ENCODE measurements at places on chromosomes 13 and 19.

DNA sequence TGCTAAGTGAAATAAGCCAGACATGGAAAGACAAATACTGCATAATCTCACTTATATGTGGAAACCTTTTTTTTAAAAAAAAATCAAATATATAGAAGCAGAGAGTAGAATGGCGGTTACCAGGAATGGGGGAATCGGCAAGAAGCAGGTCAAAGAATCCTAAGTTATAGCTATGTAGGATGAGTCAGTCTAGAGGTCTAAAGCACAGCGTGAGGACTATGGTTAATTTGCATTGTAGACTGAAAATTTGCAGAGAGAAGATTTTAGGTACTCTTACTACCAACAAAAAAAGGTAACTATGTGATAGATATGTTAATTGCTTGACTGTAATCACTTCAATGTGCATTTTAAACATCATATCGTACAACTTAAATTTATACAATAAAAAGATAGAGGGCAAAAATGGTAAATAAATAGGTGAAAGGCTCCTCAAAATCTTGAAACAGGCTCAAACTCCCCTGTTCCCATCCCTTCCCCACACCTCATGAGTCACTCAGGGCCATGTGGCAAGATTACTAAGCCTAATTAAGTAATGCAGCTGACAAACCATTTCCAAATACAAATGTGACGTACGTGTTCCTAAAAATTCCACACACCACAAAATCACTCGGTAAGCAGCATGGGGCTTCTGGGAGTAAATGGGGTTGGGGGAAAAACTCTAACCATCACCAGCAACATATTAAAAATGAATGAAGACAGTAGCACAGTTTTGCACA lies 159.0 kb downstream of the USP12 start:
- no peak for DNase-seq

DNA sequence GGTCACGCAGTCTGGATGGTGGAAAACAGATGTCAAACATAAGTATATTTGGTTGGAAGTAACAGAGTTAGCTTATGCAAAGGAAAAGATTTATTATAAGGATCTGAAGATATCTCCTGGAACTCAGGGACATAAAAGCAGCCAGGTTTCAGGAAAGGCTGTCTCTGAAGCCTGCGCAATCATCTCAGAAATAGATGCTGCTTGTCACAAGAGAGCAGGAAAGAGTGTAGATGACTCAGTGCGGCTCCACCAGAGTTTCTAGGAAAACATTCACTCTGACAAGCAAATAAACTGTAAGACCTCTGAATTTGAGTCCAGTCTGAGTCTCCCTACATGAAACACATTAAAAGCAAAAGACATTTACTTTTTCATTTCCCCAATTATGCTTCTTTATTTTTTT lies 220.4 kb upstream of the HTR2A start:
- DNase-seq: no peak

DNA sequence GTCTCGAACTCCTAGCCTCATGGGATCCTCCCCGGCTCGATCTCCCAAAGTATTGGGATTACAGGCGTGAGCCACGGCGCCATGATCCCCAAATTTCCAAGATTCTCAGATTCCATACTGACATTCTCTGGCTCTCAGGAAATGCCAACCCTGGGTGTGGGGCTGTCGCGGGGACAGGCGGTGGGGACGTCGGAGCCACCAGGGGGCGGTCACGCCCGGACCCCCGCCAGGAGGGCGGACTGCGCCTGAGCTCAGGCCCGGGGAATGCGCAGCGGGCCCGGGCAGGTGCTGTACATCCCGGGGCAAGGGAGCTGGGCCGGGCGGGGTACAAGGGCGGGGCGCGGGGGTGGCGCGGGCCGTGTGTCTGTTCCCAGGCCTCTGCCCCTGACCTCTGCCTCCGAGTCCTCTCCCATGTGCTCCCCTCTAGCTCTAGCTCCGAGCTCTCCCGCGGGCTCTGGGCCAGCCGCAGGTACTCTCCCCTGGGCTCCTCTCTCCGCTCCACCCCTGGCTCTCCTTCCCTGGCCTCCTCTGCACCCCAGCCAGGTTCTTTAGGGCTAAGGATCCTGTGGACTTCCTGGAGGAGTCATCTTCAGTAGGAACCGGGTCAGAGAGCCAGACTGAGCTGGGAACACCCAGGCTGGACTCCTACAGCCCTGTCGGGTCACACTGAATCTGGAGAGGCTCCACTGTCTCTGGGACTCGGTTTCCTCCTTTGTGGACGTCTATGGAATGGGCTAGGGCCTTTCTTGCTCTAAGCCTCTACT lies 2.4 kb downstream of the PPP1R13L start:
- peak; percentile 21 for DNase-seq

- DNase-seq: no peak
Observed at GRCh38 chr13:75826391-75826790, 190.3 kb downstream of the LMO7 start.

DNA sequence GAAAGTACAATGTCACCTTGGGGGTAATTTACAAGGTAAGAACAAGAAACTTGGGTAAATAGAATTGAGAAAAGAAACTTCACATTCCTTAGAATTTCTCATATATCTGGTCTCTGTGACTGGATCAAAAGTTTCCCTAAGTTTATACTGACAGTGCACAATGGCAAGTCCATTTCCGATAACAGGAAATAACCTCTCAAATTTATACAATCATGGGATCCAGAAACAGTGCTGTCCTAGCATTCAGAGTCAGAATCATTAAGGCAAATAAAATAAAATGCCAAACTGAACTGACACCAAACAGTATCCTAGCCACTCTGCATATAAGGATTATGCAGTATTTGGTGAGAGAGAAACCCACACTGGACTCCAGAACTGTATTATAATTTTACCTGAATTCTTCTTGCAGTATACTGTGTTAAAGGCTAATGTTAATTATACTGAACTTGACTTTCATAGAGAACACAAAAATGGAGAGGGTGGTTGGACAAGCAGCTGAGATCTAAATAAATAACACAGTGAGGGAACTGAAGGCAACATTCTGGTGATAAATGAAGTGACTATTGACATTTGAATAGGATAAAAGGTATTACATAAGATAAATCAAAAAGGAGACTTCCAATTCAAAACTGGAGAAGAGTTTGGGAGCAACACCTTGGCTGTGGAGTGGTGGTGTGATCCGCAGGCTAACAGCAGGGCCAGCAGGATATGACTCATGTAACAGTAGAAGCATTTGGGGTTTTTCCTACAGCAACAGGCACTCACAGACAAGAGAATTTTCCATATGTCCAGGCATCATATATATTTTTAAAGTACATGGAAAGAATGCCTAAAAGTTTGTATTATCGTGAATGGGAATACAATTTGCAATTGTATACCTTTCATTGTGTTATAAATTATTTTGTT lies 932.5 kb upstream of the MIR17HG start:
- no peak for DNase-seq

- no peak for DNase-seq
Observed at GRCh38 chr13:101965096-101965495, 436.8 kb downstream of the FGF14 start.

DNA sequence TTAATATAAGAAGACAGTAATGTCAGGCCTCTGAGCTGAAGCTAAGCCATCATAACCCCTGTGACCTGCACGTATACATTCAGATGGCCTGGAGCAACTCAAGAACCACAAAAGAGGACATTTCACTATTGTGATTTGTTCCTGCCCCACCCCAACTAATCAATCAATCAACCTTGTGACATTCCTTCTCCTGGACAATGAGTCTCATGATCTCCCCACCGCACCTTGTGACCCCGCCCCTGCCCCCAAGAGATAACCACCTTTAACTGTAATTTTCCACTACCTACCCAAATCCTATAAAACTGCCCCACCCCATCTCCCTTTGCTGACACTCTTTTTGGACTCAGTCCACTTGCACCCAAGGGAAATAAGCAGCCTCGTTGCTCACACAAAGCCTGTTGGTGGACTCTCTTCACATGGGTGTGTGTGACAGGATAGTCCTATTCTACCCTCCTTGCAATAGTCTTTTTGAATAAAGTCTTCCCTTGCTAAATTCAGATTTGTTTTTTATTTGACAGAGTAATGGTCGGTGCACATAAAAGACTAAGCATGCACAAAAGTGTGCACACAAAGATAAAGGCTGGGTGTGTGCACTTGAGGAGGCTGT lies 14.0 kb downstream of the CD70 start:
- DNase-seq: no peak

GRCh38 chr19:13010038-13010991 lies 15.0 kb downstream of the NFIX start:
- DNase-seq: no peak

DNA sequence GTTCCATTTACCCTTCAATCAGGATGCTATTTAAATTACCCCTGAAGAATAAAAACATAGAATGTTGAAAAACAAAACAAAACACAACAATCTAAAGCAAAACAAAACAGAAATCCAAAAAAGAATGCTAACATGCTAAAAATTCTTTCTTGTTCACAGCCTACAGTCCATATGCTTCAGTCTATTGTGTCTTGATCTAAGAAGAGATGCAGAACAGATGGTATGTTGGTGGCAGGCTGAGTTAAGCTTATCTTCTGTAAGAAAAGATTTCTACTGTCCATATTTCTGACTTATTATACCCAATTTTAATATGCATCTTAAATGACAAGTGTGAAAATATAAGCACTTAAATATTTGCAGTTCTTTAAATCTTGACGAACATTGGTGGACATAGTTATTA lies 356.1 kb upstream of the SLITRK1 start:
- no peak for DNase-seq

GRCh38 chr13:99251921-99252320 lies 6.3 kb downstream of the GPR18 start:
- DNase-seq: no peak

- DNase-seq: no peak
Observed at GRCh38 chr19:52679598-52679997, 41.4 kb upstream of the ZNF83 start.

GRCh38 chr13:24718192-24718965 lies 38.2 kb downstream of the ATP12A start:
- no peak for DNase-seq

GRCh38 chr13:39600766-39601165 lies 2.2 kb downstream of the LHFPL6 start:
- no peak for DNase-seq

GRCh38 chr19:51375504-51376221 lies 3.2 kb upstream of the NKG7 start:
- peak; percentile 57 for DNase-seq

DNA sequence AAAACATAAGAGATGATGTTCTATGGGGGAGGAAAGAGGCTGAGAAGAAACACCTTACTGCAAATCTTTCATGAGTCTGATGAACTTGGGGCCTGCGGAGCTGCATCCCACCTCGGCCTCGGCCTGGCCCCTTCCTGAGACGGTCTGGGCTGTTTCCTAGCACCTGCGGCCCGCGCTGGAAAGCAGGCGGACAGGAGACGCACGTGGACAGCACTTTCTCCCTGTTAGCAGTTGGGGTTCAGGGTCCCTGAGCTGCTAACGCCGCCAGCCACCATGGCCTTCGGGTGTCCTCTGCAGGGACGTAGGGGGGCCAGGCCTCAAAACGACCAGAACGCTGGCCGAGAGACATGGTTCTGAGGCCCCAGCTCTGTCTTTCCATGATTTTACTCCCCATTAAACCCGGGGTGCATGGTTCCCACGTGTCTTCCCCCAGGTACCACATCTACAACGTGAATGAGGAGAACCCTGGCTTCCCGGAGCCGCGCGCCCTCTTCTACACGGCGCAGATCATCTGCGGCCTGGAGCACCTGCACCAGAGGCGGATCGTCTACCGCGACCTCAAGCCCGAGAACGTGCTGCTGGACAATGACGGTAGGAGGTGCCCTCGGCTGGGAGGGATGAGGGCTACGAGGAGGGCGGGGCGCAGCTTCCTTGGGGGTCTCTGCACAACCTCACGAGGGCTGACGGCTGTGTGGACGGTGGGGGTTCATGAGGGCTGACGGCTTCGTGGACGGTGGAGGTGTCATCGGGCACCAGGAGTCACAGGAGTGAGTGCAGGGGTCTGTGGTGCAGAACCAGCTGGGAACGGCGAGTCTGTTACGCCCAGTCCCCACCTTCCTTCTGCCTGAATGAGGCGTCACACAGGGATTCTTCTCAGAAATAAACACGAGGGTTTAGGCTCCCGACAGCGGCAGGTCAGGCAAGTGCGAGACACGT lies 4.3 kb downstream of the GRK1 start:
- DNase-seq: no peak

GRCh38 chr13:104875038-104875754 lies 1660.3 kb downstream of the EFNB2 start:
- no peak for DNase-seq

- DNase-seq: no peak
Observed at GRCh38 chr19:23882493-23882892, 32.2 kb upstream of the ZNF726 start.

GRCh38 chr19:4705413-4706131 lies 18.1 kb downstream of the DPP9 start:
- no peak for DNase-seq

- no peak for DNase-seq
Observed at GRCh38 chr13:109403012-109403421, 383.4 kb downstream of the IRS2 start.

GRCh38 chr19:41932259-41932719 lies 4.0 kb upstream of the ERFL start:
- no peak for DNase-seq

GRCh38 chr19:48415395-48415794 lies 21.9 kb downstream of the GRIN2D start:
- DNase-seq: peak; percentile 86

- no peak for DNase-seq
Observed at GRCh38 chr19:54661846-54662481, 821 bp upstream of the LILRB4 start.

DNA sequence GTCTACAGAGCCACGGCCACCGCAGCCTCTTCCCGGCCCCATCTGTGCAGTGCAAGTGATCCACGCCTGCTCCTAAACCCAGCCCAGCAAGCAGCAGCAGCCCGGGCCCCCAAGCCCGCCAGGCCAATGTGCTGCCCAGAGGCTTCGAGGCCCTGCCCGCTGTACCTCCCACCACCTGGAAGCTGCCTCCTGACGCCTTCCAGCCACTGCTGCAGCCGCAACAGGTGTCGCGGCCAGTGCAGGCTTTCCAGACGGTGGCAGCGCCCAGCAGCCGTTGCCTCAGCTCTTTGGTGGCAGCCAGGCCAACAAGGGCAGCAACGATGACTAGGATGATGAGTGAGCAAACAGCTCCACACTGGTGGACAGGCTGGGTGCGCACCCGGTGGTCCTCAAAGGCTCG lies 50.2 kb upstream of the TPM4 start:
- DNase-seq: no peak

GRCh38 chr13:49495783-49496762 lies at the start of gene PHF11:
Gene PHF11, plus strand, starts transcription at chr13:49495953. Its CDS starts 49 bp downstream, at chr13:49496002.
- DNase-seq: peak; percentile 90

- DNase-seq: no peak
Observed at GRCh38 chr13:96082640-96083039, 7.3 kb upstream of the HS6ST3 start.

GRCh38 chr13:89755729-89756492 lies 1591.6 kb upstream of the MIR17HG start:
- no peak for DNase-seq

GRCh38 chr13:80040196-80040980 lies 300.5 kb downstream of the SPRY2 start:
- DNase-seq: no peak

Data from activated CD4-positive, alpha-beta memory T cell treated with anti-CD3 and anti-CD28 coated beads, Interleukin-2, amount 10 ng/mL, durations not matched to agents 7 days and 5 days (primary cell).